ENCODE measurements at places on chromosomes 1 and 21.

GRCh38 chr1:85934516-85934915, 222.1 kb downstream of the COL24A1 start:
- DNase-seq, result no peak

- DNase-seq, result no peak
Observed at GRCh38 chr1:219086956-219087469, 86.7 kb upstream of the LYPLAL1 start.

GRCh38 chr1:221241157-221241556, 361.9 kb downstream of the HLX start:
- no peak for DNase-seq

GRCh38 chr1:234989019-234989418, 139.6 kb downstream of the TOMM20 start:
- DNase-seq, result no peak

All from activated naive CD4-positive, alpha-beta T cell (primary cell).